ENCODE measurements at places on chromosomes 11 and 22.

GRCh38 chr11:59776210-59777066 is 21.3 kb downstream of the STX3 start:
- DNase-seq: no peak

GRCh38 chr11:115682101-115682500 is 177.9 kb upstream of the CADM1 start:
- no peak for DNase-seq

- no peak for DNase-seq
These were observed 87.3 kb downstream of the PACS1 start for GRCh38 chr11:66157182-66157864.

- DNase-seq: no peak
These were observed 84.0 kb downstream of the TRIM44 start for GRCh38 chr11:35746356-35747153.

DNA sequence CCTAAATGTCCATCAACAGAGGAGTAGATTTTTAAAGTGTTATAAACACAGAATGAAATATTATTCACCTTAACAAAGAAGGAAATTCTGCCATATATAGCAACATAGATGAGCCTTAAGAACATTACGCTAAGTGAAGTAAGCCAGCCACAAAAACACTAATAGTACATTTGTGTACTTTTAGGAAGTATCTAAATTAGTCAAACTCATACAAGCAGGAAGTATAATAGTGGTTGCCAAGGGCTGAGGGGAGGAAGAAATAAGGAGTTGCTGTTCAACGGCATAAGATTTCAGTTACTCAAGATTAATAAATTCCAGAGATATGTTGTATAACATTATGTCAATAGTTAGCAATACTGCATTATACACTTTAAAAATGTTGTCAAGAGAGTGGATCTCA is 181.7 kb upstream of the ZC3H12C start:
- DNase-seq: no peak

DNA sequence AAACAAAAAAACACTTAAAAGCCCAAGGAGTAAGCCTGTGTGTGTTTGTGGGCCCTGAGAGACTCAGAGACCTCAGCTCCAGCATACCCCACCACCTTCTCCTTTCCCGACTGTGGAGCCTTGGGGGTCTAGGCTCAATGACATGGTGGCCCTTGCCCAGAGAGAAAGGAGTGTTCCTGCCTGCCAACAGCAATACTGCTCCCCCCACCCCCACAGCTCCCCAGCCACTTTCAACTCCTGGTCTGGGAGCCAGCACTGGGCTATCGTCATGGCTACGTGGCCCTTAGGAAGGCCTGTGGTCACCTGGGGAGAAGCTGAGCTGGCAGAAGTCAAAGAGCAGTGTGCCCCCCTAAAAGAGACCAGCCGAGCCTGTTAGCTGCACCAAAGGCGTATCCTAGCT is 2.6 kb downstream of the PPP1R14B start:
- no peak for DNase-seq

GRCh38 chr11:100824041-100824809 is 137.1 kb downstream of the ARHGAP42 start:
- no peak for DNase-seq

GRCh38 chr11:98874050-98874449 is 146.7 kb upstream of the CNTN5 start:
- no peak for DNase-seq

GRCh38 chr11:2483426-2483825 is 38.6 kb downstream of the KCNQ1 start:
- DNase-seq: no peak

- no peak for DNase-seq
These were observed 73.0 kb upstream of the VPREB1 start for GRCh38 chr22:22171357-22172218.

DNA sequence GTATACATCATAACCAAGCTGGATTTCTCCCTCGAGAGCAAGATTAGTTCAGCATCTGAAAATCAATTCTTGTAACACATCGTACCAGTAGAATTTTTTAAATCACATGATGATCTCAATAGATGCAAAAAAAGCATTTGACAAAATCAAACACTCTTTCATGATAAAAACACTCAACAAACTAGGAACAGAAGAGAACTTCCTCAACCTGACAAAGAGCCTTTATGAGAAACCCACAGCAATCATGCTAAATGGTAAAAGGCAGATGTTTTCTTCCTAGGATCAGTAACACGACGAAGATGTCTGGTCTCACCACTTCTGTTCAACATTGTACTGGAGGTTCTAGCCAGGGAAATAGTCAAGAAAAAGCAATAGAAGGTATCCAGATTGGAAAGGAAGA is 34.1 kb upstream of the TMPRSS4 start:
- DNase-seq: no peak

- no peak for DNase-seq
These were observed 524.5 kb downstream of the NTM start for GRCh38 chr11:131894615-131895544.

- no peak for DNase-seq
These were observed 54.4 kb upstream of the SYN3 start for GRCh38 chr22:33112580-33112979.

GRCh38 chr11:78355309-78355705 is 62.3 kb downstream of the GAB2 start:
- DNase-seq: no peak

DNA sequence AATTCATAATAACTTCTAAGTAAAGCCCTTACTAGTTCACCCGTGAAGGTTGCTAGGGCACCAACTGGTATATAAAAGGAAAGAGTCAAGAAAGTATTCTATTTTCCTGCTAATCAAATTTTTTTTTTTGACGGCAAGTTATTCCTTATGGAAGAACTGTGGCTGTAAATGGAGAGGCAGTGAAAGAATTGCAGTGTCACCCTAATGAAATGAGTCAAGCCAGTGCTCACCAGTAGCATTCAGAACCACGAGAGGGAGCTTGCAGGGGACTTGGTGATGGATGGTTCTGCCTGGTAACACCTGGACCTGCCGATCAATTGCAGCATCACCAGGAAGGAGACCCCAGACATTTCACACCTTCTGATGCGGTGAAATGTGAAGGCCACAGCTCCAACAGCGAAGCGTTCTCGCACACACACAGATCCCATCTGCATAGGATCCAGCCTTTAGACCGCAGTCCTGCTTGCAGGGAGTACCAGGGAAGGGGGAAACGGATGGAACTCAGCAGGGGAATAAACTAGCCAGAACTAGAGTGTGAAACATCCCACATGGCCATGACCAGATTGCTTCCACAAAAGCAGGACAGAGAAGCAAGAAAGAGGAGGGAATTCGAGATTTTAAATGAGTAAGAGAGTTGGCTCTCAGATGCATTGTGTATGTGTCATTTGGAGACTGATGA is 326.2 kb downstream of the TBC1D22A start:
- DNase-seq: no peak

DNA sequence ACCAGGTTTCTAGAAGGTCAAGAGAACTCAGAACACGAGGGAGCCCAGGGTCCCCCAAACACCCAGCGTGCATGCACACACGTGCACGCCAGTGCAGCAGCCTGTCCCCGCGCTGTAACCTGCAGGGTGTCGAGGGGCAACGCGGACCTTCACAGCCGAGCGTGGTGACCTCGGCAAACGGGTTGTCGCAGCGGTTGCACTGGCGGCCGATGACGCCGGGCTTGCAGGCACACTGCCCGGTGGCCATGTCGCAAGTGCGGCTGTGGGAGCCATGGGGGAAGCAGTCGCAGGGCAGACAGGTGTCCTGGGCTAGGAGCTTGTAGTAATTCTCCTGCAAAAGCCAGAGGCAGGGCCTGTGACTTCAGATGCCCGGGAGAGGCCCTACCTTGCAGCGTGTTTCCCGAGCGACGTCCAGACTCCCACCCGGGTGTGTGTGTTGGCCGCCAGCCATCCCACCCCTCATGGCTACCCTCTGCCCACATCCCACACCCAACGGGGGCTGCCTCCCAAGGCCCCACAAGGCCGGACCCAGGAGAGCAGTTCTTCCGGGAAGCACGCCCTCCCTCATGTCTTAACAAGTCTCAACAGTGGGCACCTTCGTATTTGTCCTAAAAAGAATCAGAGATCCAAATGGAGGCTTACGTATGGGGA is 56.1 kb downstream of the TRMU start:
- DNase-seq: no peak

DNA sequence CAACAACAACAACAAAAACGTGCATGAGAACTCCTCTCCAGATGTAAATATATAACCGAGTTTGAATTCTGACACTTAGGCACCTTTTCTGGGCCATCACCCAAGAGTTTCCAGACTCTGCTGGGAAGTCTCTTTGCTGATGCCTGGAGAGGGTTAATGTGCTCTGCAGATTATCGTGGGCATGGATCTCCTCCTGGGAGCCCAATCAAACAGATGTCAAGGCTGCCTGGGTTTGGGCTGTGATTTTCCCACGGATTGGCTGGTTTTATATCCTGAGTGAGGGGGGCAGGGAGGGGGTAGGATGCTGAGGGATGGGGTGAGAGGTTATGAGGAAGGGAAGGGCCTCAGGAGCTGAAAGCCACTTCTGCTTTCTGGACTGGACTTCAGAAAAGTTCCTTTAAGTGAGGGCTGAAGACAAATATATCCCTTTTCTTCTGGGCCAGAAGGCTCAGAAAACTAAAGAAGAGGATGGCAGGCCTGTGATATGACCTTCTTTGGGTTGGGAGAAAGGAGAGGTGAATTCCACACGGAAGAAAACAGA is 4.2 kb downstream of the ELF5 start:
- DNase-seq: no peak

DNA sequence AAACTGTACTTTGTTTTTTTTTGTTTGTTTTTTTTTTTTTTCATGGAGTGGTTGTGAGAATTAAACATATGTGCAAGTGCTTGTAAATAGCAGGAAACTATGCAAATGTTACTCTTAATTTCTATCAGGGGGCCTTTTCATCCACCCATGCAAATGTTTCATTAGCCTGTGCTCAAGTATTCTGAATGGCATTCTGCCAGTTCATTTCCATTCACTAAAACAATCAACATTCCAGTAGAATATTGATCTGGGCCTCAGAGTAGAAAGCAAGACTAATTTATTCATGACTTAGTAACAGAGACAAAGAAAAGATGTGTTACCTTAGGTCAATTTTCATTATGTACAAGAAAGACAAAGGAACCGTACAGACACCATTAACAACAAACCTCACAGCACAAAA is 971.4 kb downstream of the DLG2 start:
- no peak for DNase-seq

DNA sequence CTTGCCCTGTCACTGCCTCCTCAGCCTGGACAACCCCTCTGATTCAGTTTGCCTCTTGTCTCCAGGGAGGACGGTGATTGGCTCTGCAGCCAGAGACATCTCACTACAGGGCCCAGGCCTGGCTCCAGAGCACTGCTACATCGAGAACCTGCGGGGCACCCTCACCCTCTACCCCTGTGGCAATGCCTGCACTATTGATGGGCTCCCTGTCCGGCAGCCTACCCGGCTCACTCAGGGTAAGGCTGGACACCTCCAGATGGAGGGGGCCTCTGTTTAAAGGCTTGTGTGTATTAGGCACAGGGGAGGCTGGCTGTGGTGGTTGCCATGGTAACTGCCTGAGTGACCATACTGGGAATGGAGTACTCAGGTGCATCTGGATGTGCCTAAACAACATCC is 8.6 kb downstream of the PHLDB1 start:
- no peak for DNase-seq

- peak; percentile 24 for DNase-seq
These were observed 120.4 kb upstream of the GRIA4 start for GRCh38 chr11:105489446-105489845.

DNA sequence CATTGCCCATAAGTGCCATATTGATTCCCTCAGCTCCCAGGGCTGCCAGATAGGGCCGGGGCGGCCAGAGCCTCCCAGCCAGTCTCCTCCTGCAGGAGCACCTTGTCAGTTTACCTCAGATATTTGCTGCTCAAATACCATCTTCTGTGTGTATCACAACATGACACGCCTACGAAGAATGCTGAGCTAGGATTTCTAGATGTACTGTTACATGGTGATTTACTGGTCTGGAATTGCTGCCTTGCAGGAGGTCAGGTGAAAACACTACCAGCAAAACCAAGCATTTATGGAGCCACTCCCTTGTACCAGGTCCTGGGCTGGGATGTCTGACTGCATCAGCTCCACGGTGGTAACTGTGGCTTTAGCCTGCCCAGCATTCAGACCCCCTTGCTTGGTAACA is 11.8 kb downstream of the MICAL3 start:
- DNase-seq: no peak

DNA sequence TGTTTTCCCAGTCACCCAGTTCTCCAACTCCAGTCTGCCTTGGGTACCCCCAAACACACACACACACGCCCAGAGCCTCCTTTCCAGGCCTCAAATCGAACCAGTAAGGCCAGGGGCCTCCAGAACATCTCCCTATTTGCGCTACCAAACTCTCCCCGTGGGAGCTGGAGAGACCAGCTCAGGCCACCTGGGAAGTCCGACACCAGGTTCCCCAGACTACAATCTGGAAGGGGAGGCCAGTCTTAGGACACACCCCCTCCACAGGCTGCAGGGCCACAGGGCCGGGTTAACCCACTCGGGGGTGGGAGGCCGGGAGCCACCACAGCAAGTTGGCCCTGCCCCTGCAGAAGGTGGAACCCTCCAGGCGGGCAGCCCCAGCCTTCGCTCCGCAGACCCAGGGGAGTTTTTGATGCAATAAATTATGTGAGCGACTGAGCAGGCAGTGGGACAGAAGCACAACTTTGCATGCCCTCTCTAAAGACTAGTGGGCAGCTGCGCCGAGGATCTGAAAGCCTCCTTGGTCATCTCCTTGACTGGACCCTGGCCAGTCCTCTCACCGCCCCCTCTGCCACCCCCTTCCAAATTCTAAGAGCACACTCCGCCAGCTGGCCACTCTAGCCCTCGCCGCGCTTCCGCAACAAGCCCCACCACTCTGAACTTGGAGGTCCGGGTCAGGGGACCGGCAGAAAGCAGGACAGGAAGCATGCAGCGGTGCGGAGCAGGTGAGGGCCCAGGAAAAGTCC is 2.8 kb downstream of the IGF2 start:
- no peak for DNase-seq

- DNase-seq: no peak
These were observed 20.9 kb upstream of the CTR9 start for GRCh38 chr11:10730151-10730550.

DNA sequence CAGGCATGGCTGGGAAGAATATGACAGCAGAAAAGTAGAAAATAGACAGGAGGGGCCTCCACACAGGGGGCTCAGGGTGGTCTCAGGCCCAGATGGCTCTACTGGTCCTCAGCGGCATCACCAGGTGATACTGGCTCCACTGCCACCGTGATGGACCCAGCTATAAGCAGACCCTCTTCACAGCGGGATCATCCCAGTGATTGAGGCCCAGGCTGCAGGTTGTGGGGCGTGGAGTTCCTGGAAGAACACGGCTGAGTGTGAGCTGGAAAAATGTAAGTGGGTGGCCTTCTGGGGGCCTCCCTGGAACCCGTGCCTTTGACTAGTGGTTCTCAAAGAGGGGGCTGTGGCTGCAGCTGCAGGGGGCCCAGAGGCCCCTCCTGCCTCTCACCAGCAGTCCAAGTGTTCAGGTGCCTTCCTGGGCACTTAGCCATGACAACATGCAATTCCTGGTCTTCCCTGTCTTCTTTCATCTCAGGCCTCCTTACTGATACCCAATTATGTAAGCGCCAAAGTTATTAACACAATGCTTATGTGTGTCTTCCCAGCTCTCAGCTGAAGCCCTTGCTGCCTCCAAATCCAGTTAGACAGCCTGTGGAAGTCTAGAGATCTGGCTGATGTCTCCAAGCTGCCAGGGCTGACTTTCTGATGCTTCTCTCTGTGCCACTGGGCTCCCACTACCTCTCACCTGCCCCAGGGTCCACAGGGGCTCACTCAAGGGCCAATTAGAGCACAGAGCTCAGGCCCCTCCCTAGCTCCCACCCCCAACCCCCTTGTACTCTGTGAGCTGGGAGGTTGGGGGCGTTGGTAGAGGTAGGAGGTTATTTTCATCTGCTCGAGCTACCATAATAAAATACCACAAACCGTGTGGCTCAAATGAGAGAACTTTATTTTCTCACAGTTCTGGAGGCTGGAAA is 110.1 kb upstream of the LMO1 start:
- DNase-seq: no peak
